CD8-positive, alpha-beta memory T cell (primary cell): ENCODE measurements at places on chromosomes 11 and 22.
A peak's percentile ranks its signal among the peaks of the same experiment; 100 is the strongest.

DNA sequence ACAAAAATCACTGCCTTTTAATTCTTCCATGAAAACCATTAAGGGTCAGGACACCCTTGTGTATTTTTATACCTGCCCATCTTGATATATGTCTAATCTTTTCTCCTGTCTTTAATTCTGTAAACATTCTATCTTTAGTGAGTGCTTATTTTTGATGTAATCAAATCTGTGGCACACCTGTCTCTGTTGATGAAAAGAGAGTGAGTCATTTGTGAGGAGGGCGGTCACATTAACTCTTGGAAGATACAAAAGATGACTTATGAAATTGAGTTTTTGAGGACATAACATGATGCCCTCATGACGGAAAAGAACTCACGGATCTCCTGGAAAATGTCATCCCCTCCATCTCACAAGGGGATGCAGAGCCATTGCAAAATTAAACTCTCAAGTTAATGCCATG lies 206.5 kb upstream of the PGR start:
- no peak for DNase-seq

- no peak for DNase-seq
Observed at GRCh38 chr11:78649361-78650215, 74.9 kb upstream of the NARS2 start.

- DNase-seq: no peak
Observed at GRCh38 chr11:33988586-33989370, 62.8 kb upstream of the CAPRIN1 start.

DNA sequence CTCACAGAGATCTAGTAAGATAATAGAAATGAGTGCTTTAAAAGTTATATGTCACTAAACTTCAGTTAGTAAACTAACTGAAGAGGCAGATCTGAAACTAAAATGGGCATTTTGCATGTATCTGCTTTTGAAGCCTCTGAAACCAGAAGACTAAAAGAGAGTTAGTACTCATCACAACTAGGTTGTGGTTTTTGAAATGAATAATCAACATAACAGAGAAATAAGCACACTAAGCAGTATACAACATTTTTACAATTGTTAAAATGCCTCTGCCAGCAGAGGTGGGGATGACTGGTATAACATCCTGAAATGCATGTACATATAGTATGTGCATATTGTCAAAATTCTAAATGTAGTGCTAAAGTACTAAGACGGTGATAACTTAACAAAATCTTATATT lies 564.5 kb downstream of the DLG2 start:
- no peak for DNase-seq

DNA sequence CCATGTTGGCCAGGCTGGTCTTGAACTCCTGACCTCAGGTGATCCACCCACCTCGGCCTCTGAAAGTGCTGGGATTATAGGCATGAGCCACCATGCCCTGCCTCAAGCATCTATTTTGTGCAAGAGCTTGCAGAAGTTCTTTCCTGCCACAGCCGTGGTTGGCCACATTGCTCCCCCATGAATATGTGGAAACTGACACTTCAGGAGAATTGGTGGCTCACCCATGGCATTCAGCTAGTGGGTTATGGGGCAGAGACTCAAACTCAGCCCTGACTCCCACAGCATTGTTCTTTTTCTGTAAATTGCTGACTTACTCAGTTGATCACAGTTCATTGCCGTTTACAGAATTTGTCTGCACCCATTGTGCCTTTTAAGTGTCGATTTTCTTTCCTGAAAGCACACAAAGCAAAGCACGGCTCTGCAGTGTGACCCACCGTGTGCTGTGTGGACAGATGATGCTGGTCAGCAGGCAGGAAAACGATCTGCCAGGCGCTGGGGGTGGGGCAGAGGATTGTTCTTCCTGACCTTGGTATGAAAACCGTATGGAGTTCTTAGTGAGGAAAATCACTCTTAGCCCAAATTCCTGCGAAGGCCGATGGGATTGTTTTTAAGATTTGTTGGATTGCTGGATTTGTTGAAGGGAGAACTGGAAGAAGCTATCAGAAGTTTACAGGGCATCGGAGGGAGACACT lies 115.6 kb downstream of the PTPRJ start:
- no peak for DNase-seq

GRCh38 chr11:2537896-2538724 lies 93.3 kb downstream of the KCNQ1 start:
- DNase-seq: peak; percentile 25

DNA sequence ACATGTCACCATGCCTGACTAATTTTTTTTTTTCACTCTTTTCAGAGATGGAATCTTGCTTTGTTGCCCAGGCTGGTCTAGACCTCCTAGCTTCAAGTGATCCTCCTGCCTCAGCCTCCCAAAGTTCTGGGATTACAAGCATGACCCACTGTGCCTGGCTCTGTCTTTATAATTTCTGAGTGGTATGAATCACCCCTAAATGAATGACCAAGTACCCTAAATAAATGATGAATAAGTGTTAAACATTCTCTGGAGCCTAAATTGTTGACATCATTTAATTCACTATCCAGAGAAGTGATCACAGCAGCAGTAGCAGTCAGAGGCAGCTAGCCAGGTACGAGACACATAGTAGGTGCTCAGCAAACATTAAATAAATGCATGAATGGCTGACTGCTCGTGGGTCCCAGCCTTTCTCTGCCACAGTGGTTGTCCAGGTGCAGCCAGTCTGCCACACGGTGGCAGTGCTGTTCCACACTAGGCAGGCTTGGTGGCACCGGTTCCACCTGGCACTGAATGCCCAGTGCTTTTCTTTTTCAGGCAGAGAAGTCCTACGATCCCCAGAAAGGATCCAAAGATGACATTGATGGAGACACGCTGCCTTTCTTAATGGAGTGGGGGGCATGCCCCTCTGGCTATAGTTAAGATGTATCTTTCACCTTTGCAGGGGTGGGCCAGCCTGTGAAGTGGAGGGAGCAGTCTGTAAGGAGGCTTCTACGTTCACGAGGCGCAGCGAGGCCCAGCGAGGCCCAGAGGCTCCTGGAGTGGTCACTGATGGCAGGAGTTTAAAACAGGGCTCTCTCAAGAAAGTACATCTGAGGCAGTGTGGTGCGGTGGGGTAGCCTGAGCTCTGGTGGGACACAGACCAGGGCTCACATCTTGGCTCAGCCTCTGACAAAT lies 8.7 kb upstream of the TTC12 start:
- peak; percentile 51 for DNase-seq

DNA sequence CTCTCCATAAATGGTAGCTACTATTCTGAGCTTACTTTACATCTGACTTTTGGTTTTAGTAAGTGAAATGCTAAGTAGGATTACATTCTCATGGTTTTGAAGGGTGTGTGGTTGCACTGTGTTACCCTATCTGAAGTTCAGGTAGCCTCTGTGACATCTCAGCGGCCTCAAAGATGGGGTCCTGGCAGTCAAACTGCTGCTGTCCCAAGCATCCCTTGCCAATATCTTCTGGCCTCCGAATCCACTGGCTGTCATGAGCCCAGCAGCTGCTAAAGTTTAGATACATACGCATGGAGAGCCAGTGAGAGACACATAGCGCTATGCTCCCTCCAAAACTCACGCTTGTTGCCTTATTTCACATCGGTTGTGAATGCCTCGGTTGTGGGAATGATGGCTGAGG lies 34.9 kb downstream of the UBASH3B start:
- no peak for DNase-seq

DNA sequence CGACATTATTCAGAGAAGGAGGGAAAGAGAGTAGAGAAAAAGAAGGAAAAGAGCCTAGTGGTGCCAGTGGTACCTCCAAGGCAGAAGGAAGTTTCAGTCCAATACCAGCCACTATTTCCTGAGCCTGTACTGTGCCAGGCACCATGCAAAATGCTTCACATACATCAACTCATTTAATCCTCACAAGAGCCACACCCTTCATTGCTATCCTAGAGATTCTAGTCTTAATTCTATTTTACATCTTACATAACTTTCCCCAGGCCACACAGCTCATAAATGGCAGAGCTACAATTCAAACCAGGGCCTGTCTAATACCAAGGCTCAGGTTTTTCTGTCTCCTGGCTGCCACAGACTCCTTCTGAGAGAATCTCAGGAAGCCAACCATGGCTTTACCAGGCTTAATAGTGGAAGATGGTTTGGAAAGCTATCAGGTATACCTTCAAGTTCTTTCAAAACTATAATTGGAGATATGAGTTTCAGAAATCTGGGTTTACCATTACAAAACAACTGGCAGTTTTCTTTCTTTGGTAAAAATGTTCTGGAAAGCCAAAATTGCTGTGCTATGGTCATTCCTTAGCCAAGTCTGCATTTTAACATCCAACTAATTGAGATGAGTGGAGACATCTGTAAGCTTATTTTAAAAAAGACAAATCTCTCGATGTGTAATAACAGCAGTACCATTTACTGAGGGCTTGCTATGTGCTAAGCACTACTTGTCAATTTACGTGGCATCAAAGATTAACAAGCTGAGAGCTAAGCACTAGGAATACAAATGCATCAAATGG lies 225.1 kb upstream of the PITPNB start:
- DNase-seq: no peak

DNA sequence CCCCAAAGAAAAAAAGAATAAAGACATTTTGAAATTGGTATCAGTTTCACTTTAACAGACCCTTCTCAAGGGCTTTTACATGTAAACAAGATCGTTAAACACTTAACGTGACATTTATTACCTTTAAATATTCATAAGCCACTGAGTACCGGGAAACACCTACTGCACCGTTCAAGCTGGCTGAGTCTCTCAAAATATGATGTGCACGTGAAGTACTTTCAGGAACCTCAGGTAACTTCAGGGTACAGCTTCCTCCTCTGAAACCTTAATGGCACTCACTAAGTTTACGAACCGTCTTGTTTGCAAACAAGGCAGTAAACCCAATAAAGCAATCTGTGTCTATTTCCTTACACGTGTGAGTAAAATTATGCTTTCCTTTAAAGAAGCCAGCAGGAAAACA lies 105.5 kb upstream of the TENM4 start:
- DNase-seq: no peak

DNA sequence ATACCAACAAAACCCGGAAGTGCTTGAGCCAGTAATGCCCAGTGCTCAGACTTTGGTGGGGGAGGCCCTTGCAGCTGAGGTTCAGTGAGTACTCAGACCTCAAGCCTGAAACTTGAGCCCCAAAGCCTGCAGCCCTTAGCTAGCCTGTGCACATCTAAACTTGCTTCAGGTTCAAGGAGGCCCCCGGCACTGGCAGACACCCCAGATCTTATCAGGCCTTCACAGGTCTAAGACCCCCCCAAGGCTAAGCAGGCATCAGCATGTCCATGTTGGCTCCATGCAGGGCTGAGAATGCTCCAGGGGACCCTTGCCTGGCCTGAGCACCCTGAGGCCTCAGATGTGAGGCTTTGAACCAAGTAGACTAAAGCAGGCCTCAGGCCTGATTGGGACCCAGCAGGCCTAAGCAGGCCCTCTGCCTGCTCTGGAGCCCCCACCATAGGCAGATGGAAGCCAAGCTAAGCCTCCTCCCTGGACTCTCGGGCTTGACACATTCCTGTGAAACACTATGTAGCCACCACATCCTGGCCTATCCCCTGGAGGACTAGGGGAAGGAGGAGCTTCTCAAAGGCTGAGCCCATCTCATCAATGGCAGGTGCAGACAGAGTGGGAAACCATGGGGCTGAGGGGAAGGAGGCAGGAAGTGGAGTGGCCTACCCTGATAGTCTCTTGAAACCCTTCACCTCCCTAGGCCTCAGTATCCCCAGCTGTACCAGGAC lies 1.2 kb upstream of the CASTOR1 start:
- DNase-seq: no peak

- DNase-seq: no peak
Observed at GRCh38 chr11:67073908-67074307, 17.3 kb downstream of the RHOD start.

DNA sequence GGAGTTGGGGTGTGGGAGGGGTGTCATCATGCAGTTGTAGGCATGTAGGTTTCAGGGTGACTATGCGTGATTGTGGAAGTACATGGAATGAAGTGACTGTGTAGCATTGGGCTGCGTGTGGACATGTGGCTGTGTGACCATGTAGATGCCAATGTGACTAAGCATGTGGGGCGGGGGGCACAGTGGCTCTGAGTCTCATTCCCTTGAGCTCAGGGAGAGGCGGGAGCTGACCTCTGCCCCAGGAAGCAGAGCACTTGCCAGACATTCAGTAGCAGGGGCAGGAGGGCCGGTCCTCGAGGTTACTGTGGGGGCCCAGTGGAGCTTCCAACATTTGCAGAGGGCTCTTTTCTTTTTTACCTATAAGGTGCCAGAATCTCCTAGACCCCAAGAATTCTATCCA lies 440 bp upstream of the KLHL35 start:
- no peak for DNase-seq

DNA sequence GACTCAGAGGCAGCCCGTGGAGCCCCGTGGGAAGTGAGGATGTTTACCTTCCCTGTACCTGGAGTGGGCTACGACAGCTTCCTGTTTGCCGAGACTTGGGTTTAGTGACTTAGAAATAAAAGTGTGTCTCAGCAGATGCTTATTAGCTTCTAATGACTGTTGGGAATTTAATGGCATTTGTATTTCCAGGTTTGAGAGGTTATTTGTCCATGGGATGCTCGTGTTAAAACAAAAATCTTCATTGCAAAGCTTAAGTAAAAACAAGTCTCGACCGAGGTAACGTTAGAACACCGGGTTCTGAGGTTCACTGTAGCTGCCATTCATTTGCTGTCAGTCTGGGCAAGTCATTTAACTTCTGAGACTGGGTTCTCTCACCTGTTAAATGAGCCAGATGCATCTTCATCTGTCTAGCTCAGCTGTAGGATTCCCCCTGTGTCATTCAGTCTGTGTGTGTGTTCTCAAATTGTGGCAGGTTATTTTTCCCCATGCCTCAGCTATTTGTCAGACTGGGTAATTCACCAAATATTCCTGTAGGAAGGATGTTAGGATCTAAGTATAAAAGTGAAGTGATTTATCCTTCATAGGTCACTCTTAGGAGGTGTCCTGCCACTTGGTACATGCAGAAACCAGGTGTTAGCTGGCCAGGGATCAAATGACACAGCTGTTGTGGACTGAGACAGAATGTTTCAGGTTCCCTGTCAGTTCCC lies 791 bp downstream of the EI24 start:
- DNase-seq: no peak

GRCh38 chr11:68163691-68164090 lies 42.5 kb upstream of the CHKA start:
- no peak for DNase-seq

DNA sequence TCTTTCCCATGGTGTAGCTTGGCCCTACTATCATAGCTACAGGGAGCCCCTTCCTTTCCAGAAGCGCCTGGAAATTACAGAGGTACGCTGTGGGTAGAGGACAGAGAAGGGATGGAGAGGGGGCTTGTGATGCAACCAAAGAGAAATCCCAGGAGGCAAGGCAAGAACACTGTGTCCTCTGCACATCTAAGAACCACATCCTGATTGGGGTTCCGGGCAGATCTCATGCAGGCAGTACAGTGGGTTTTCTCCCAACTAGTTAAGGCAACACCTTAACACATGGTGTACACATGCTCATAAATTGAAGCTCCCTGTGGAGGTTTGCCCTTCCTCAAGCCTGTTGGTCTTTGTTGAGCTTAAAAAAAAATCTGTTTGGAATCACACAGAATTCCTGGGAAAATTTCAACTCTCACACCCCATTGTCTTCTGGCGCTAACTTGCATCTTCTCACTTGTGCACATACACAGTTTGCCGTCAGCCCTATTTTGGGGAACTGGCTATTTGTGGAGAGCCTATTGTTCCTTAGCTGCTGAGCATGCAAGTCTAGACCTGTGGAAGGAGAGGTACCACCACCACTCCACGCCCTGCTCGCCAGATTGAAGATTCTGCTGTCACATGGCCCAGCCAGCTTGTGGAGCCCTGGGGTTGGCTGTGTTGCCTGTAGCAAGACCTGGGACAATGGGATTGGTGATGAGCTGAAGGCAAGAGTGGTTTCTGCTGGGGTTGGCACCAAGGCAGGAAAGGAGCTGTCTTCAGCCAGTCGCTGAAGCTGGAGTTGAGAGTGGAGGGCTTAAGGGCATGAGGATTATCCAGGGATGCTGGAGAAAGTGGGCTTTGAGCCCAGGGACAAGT lies 52.4 kb downstream of the ALX4 start:
- DNase-seq: no peak
